LNCaP clone FGC (cell line): ENCODE measurements at places on chromosomes 16 and 17.
A peak's percentile ranks its signal among the peaks of the same experiment; 100 is the strongest.

DNA sequence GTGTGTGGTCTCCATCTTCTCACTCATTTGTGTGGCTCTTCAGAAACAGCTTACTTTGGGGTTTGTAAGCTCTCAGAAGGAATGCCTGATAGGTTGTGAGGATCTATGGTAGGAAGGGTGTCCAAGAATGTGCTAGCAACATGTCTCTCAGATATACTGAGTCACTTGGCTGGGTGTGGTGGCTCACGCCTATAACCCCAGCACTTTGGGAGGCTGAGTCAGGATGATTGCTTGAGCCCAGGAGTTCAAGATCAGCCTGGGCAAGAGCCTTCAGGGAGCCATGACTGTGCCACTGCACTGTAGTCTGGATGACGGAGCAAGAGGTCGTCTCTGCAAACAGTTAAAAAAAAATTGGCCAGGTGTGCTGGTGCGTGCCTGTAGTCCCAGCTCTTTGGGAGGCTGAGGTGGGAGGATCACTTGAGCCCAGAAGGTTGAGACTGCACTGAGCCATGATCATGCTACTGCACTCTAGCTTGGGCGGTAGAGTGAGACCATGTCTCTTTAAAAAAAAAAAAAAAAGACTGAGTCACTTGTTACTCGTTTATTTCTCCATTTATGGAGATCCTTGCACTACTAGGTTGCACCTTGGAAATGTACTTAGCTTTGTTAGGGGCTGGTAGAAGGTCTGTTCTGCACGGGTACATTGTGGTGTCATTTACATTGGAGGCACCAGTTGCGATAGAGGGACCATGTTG lies 232.0 kb downstream of the SNX29 start:
- DNase-seq = no peak

- DNase-seq = peak; percentile 96
Observed at GRCh38 chr16:20707461-20707860, 10.0 kb upstream of the ACSM1 start.

- no peak for DNase-seq
Observed at GRCh38 chr17:32508926-32509325, 22.1 kb downstream of the CDK5R1 start.

GRCh38 chr16:66511602-66512271 lies 38.2 kb downstream of the TK2 start:
- no peak for DNase-seq

GRCh38 chr17:32319548-32319905 lies 22.4 kb downstream of the C17orf75 start:
- DNase-seq = no peak

GRCh38 chr16:55642611-55643010 lies 13.2 kb upstream of the SLC6A2 start:
- no peak for DNase-seq
